ENCODE measurements at places on chromosomes 11 and 22.

- no peak for DNase-seq
These were observed 159.1 kb upstream of the CARD18 start for GRCh38 chr11:105298630-105299029.

GRCh38 chr22:48760481-48761390 is 1066.9 kb downstream of the BRD1 start:
- DNase-seq, result no peak

DNA sequence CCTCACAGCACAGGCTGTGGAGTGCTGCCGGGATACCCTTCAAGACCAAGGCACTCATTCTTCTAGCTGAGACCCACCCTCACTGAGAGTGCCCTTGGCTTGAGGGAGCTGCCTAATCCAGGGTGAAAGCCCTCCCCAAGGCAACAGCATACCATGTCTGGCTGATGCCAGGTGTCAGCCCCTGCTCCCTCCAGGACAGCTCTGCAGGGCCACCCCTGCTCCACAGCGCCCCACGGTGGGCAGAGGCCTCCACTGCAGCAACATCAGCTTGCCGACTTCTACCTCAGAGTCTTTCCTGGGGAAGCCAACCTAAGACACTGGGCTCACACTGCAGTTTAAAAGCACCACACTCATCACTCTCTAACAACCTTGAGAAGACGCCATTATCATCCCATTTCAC is 29.0 kb downstream of the TTLL1 start:
- DNase-seq, result no peak

DNA sequence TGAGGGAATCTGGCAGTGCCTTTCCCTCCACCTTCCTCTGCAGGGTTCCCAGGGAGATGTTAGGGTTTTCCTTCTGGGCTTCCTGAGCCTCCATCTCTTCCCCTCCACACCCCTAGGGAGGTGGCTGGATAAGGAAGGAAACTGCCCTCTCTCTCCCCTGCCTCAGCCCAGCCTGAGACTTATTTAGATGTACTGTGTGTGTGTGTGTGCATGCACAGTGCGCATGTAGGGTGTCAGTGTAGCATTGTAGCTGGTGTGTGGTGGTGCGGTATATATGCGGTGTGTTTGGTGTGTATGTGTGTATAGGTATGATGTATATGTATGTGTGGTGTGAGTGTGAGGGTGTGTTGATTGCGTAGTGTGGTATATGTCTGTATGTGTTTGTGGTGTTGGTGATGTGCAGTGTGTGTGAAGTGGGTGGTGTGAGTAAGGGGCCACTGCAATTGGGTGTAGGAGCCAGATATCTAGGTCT is 1.5 kb downstream of the FXYD6 start:
- no peak for DNase-seq

GRCh38 chr11:126152586-126152985 is 58.9 kb downstream of the RPUSD4 start:
- no peak for DNase-seq

DNA sequence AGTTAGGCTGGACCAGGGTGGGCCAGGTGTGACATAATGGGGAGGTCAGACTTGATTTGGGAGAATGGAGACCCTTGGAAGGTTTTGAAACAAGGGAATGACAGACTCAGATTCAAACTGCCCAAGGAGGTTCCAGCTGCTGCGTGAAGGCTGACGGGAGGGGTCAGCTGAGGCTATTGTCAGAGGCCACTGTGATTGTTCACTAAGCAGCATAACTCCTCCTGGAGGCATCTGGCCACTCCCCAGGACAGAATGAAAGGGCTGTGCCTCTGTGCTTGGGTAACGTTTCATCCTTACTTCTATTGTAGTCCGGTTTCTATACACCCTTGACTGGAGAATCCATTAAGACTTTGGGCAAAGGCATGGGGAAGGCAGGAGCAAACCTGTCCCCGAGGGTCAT is 126.6 kb downstream of the DSCAML1 start:
- DNase-seq, result no peak

DNA sequence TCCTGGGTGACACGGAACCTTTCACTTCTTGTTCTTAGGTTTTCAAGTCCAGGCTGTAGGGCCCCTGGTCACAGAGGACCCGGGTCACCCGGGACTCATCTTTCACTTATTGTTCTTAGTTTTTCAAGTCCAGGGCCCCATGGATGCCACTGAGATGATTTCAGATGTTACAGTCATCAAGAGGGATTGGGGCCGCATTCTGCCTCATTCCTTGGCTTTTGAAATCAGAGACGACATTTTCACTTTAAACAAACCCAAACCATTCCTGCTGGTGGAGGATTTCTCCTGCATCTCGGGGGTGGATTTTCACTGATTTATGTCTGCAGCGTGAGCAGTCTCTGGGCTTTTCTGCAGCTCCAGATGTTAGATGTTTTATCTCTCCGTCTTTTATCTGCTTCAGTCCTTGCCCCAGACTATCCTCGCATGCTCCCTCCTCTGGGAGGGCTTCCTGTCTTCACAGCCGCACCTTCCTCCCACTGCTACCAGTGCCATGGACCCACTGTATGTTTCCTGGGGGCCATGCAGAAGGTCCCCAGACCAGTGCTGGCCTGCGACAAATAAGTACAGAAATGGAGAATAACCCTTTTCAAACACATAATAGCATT is 27.4 kb downstream of the FBLN1 start:
- no peak for DNase-seq

DNA sequence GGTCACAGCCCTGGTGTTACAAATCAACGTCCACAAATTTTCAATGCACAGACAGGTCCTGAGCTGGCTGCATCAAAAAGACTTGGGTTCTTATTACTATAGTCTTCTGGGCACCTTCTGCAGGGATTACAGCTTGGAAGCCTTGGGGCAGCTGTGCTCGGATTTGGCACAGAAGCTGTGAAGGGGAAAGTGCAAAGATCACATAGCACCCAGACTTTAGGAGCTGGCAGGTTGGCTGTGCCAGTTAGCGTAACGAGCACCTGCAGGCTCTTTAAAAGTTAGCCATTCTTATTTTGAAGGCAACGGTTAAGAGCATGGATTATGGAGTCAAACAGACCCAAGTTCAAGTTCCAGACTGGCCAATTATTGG is 100.4 kb downstream of the ARL14EP start:
- DNase-seq, result no peak

DNA sequence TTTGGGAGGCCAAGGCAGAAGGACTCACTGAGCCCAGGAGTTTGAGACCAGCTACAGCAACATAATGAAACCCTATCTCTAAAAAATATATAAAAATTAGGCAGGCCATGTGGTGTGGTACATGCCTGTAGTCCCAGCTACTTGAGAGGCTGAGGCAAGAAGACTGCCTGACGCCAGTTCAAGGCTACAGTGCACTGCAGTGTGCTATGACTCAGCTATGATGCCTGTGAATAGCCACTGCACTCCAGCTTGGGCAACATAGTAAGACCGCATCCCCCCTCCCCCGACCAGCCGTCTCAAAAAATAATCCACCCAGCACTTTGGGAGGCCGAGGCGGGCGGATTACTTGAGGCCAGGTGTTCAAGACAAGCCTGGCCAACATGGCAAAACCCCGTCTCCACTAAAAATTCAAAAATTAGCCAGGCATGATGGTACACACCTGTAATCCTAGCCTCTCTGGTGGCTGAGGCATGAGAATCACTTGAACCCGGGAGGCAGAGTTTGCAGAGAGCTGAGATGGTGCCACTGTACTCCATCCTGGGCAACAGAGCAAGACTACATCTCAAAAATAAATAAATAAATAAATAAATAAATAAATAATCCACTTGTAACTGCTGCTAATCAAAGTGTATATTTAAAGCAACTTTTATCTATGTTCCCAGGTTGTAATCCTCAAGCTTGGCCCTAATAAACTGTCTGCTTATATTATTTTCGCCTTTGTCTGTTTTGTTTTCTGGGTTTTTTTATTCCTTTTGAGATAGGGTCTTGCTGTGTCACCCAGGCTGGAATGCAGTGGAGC is 7.8 kb downstream of the HPS5 start:
- DNase-seq, result no peak

- no peak for DNase-seq
These were observed 45.1 kb upstream of the LMO2 start for GRCh38 chr11:33936725-33937604.

- DNase-seq, result no peak
These were observed 591.8 kb upstream of the KIRREL3 start for GRCh38 chr11:127592371-127592770.

DNA sequence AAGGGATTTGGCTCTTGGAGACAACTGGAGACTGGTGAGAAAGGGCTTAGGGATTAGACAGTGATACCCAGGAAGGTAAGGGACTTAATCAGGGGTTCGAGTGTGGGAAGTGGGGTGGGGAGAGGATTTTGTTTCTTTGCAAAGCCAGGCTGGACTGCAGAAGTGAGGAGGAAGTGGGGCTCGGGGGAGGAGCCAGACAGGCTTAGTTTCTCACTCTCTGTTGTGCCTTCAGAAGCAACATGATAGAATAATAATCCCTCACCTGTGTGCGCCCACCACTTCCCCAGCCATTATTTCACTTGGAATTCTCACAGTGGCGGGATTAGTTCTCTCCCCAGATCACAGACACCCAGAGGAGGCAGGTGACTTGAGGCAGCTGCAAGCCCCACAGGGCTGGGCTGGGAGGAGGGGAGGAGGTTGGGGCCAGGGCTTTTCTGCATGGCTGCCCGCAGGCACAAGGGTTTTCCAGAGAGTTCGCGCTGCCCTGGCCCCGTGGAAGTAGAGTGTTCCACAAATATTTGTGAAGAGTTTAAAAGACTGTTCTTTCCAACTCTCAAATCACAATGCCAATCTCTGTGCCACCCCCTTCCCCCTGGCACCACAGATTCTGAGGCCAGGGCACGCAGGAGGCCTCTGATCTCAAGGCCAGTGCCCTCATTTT is 4.0 kb upstream of the SEC14L2 start:
- no peak for DNase-seq

DNA sequence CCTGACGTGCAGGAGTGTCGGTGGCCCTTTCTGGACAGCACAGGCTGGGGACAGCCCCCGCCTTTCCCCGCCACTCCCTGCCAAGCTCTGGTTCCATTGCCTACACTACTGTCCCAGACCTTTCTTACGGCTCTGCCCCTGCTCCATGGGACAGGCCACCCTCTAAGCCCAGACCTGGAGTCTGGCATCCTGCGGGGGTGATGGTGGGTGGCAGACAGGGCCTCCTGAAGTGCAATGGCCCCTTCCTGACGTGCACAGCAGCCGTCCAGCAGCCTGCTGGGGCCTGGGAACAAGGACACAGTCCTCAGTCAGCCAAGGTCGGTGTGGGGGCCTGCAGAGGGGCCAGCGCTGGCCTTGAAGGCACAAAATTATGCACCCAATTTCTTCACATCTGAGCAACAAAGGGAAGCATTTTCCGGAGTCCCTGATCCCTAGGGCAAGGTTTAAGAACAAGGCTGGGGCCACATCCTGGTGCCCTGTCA is 79.7 kb upstream of the KCNQ1OT1 start:
- DNase-seq, result no peak

All from fibroblast of the conjunctiva (primary cell).